ENCODE measurements at places on chromosomes 4 and X.

DNA sequence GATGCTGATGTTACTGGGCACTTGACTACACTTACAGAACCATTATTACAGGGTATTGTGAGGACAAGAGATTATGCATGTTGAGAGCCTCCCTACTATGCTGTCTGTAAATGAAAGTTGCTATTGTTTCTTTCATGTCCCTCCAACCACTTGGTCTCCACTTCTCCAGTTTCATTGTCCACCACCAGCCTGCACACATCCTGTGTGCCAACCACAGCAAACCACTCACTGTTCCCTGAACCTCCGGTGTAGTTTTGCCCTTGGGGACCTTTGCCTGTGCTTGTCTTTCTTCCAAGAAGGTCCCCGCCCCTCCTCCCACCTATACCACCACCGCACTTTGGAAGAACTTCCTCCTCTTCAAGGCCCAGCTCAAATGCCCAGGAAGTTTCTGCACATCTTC lies 43.1 kb upstream of the AFF2 start:
- DNase-seq = no peak

GRCh38 chr4:120447774-120448173 lies 381.1 kb upstream of the MAD2L1 start:
- DNase-seq = no peak

DNA sequence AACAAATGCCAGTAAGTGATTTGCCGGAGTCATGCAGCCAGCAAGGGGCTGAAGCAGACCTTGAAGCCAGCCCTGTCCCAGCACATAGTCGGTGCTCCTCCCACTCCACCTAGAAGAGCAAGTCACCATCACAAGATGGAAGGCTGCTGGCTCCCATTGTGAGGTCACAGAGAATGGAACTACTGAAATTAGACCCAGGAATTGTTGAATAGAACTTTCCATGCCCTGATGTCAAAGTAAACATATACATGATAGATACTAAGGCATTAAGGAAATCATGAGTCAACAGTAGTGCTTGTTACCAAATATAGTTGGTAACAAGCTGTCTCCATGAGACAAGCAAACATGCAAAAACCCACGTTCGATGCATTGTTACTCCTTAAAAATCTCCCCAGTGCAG lies 177.1 kb upstream of the MID1 start:
- no peak for DNase-seq

- DNase-seq = no peak
Measured at GRCh38 chrX:78455901-78456300, 128.5 kb upstream of the CYSLTR1 start.

DNA sequence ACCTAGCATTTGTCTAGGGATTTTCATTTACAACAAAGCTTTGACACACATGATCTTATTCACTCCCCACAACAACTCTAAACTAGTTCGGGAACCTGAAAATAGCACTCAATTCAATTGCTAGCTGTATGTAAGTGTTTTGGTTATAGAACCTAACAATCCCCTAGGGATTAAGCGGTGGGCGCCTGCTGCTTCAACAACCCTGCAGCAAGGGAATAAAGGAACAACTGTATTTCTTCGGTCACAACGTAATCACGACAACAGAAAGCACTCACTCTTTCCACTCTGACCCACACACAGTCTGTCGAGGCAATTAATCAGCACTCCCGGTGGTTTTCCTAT lies 674 bp upstream of the DIAPH2 start:
- no peak for DNase-seq

- DNase-seq = no peak
Measured at GRCh38 chrX:23662187-23662586, 5.1 kb upstream of the PRDX4 start.

- DNase-seq = no peak
Measured at GRCh38 chrX:13721371-13721770, 13.0 kb downstream of the TRAPPC2 start.

DNA sequence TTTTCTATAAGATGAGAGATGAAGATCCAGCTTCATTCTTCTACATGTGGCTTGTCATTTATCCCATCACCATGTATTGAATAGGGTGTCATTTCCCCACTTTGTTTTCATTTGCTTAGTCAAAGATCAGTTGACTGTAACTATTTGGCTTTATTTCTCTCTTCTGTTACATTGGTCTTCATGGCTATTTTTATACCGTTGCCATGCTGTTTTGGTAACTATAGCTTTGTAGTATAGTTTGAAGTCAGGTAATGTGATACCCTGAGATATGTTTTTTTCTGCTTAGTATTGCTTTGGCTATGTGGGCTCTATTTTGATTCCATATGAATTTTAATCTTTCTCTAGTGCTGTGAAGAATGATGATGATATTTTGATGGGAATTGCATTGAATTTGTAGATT lies 514.3 kb downstream of the GBA3 start:
- DNase-seq = no peak

DNA sequence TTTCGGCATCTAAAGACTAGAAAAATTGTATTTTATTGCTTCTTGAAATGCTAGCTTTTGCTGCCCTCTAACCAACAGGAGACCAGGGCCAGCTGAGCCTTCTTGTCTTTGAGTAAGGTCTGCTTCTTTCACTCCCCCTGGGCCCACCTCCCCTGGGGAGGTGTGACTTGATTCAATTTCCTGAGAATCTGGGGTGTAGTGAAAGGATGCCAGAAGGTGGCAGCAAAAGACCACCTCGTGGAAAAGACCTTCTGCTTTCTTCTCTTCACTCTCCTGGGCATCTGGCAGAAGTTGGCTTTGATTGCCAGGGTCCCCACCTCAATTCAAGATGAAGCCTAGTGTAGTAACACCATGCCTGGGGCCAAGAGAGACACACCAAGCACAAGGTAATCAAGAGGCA lies 96.5 kb upstream of the MAOA start:
- peak; percentile 9 for DNase-seq

GRCh38 chrX:53594354-53594753 lies 92.2 kb downstream of the HUWE1 start:
- no peak for DNase-seq
